Stimulated activated CD4-positive, alpha-beta T cell treated with anti-CD3 and anti-CD28 coated beads, Interleukin-15, amount 100 ng/mL, for 1 hour (primary cell): ENCODE measurements at places on chromosomes 2 and 18.

DNA sequence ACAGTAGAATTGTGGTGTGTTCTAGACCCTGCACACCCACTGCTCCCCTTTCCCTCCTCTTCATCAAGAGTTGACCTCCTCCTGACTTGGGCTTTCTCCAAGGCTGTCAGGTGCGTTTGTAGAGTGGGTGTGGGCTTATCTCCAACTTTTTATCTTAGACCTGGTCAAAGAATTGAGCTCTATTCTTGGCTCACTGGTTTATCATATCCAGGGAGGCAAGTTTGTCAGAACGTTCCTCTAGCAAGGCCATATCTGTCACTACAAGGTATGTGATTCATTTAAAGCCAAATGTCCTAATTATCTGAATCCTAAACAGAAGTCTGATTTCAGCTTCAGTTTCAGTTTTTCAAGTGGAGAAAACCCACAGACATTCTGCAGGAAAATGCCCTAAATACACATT, 117.1 kb upstream of the MGAT5 start:
- no peak for DNase-seq

DNA sequence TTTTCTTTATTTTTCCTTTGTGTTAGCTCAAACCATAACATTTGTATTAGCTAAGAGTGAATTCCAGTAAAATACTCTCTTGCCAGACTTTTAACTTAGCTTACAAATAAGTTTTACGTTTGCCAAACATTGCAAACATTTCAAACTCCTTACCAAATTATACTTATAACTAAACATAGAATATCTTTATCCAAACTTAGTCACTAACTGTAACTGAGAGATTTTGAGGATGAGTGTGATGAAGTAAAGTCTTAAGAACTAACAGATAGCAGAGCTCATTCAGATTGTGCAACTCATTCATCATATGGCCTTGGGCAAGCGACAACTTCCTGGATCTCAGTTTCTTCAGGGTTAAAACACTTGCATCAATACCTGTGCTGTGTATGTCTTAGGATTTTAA, 533.7 kb downstream of the TDRD15 start:
- no peak for DNase-seq

DNA sequence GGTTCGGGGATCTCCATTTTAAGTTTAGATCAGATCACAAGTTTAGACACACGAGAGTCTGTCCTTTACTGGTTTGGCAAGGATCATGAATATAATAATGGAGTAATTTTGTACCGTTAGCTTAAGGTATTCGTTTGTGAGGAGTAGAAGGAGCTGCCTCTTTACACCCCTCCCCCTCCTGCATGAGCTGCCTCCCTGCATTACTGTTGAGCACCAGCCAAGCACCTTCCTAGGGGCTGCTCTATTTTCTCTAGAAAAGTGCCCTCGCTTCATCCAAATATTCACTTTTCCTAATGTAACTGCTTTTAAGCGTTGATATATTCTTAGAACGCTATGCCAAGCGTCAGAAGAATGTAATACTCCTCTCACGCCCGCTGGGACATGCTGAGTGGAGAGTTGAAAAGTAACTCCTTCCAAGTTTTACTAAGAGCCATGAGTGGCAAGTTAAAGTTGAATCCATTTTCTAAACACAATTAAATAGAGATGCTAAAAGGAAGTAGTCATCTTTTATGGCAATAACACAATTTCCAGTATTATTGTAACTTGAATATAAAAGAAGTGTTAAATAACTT, 25.4 kb upstream of the SCN7A start:
- no peak for DNase-seq

- DNase-seq, result no peak
Measured at GRCh38 chr2:44155666-44156446, 12.8 kb upstream of the PPM1B start.

- no peak for DNase-seq
Measured at GRCh38 chr18:72458271-72458670, 85.9 kb downstream of the CBLN2 start.

DNA sequence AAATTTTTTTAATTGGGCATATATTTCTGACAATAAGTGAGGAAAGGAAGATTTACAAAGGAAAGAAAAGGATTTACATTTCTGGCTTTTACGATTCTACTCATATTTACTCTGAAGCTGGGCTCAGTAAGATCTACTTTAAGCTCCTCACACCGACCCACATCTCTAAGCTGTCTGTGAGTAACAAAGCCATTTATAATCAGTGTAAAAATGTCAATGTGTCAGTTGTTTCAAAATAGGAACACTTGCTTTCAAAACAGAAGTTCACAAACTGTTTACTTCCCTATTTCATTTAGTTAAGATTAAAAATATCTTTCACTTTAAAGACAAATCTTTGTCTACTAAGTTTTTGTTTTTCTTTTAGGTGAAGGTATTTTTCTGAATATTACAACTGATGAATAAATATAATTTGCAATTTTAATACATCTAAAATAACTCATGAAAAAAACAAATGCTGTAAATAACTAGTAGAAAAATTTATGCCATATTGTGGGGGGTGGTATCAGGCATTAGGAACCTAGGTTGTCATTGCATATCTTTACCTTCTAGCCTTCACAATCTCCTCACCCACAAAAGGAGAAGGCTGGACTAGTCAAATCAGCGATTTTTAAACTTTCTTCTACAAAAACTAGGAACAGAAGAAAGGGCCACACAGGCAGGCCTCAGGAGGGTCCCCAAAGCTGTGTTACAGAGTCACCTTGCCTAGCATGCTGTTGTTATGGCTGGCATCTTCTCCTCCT, 64.5 kb downstream of the TMEM131 start:
- no peak for DNase-seq

DNA sequence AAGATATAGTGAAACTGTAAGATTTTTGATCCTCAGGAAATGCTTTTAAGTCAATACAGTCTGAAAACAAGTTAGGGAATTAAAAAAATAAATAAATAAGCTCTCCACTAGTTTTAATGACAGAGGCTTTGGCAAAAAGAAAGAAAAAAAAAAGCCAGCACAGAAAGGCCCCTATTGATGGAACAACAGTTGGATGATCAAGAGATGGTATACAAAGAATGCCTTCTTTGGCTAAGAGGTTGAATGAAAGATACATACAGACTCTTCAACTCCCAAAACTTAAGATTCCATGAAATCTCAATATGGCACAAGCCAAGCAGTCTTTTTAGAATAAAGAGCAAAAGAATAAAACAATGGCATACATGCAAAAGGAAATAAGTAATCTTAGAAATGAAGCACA, 64.0 kb upstream of the GALNT5 start:
- DNase-seq, result no peak
